ENCODE measurements at places on chromosomes 11 and 22.

DNA sequence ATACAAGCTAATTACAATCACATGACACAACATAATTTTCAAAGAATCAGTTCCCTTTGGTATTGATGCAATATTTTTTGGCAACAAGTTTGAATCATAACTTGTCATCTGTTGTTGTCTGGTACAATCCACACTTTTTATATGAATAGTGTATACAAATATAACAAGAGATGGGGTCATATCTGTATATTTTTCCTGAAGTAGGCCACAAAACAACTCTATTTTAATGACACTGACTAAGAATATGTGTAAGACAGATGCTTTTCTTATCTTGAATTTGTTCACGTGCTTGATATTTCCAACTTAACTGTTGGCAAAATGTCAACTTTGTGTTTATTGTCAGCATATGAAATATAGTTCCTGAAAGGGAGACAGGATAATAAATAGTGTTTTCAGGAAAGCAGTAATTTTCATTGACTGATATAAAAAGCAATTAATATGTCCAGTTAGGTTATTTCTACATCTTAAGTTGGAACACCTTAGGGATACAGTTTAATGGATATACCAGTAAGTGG, 27.9 kb downstream of the NOX4 start:
- DNase-seq: no peak

GRCh38 chr22:25704701-25705100, 37.3 kb upstream of the MYO18B start:
- DNase-seq: no peak

DNA sequence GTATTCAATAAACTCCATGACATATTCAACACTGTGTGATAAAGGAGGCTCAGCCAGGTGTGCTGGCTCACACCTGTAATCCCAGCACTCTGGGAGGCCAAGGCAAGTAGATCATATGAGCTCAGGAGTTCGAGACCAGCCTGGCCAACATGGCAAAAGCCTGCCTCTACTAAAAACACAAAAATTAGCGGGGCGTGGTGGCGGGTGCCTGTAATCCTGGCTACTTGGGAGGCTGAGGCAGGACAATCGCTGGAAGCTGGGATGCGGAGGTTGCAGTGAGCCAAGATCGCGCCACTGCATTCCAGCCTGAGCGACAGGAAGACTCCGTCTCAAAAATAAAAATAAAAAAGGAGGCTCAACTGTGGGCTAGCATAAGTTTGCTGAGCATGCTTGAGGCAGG, 4.1 kb upstream of the SLC25A18 start:
- DNase-seq: no peak

DNA sequence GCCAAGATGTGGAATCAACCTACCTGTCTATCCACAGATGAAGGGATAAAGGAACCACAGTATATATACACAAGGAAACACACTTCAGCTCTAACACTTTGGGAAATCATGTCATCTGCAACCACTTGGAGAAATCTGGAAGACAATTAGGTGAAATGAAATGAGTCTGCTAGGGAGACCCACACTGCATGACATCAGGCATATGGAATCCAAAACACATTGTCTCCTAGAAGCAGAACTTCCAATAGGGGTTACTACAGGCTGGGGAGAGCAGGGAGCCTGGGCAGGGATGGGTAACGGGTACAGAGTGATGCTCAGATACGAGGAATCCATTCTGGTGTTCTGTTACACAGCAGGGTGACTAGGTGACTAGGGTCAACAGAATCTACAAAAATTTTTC, 18.3 kb downstream of the RGL4 start:
- DNase-seq: peak; percentile 35

DNA sequence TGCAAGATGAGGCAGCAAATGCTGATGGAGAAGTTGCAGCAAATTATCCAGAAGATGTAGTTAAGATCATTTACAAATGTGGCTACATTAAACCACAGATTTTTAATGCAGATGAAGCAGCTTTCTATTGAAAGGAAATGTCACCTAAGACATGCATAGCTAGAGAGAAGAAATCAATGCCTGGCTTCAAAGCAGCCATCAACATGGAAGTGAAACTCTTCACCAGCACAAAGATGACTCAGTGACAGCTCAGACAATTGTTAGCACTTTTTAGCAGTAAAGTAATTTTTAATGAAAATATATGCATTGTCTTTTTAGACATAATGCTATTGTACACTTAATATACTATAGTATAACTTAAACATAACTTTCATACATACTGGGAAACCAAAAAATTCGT, 71.4 kb downstream of the FANCF start:
- no peak for DNase-seq

GRCh38 chr11:114386545-114386944, 13.8 kb downstream of the C11orf71 start:
- peak; percentile 28 for DNase-seq

DNA sequence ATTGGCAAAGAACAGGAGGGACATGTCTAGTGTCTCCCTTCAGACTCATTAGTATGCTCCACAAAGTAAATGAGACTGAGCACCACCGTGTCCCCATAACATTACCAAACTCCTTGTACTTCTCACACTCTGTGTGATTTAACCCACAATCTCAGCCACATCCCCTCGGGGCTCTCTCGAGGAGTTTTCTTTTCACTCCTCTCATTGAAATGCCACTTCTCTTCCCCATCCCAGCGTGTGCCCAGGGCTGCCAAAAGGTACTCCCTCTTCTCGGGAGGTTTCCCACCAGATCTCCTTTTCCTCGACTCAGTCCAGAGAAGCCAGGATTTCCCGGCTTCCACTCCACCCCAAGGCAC, 1.1 kb downstream of the RBFOX2 start:
- peak; percentile 54 for DNase-seq

- no peak for DNase-seq
Observed at GRCh38 chr11:115222863-115223530, 281.2 kb downstream of the CADM1 start.

- DNase-seq: no peak
Observed at GRCh38 chr11:111384494-111384893, 5.4 kb upstream of the POU2AF1 start.

- DNase-seq: peak; percentile 93
Observed at GRCh38 chr11:118634431-118635236, 27.2 kb downstream of the PHLDB1 start.

- DNase-seq: no peak
Observed at GRCh38 chr11:36295926-36296325, at the start of gene PRR5L. Gene PRR5L (plus strand): TSS chr11:36296288. CDS start chr11:36401122, 104,834 bp downstream.

- peak; percentile 44 for DNase-seq
Observed at GRCh38 chr22:50731811-50732624, 6.0 kb upstream of the ACR start.

DNA sequence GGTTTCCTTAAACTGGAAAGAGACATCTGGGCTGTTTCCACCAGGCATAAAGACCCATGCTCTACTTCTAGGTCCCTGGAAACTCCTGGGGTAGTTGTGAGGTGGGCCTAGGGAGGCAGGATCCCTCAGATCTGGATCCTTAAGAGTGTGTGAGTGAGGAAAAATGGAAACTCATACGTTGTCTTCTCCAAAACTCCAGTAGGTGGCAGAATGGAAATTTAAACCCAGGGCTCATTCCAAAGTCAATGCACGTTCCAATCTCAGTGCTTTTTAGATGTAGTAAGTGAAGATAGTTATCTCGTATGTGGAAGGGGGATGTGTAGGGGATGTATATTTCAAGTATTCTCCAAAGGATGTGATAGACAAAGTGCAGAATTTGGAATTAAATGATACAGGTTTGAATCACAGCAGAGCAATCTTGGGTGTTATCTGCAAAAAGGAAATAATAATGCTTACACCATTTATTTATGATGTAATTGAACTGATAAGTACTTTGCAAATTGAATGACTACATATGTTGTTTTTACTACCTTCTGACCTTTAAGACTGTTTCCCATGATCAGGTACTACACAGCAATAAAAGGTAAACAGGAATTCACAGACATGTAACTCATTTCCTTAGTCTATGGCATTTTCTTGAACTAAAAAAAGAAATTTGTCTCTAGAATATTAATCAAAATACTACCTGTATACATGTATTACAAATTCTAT, 13.1 kb upstream of the MMP1 start:
- peak; percentile 55 for DNase-seq

- peak; percentile 83 for DNase-seq
Observed at GRCh38 chr22:19984201-19984753, 32.3 kb downstream of the ARVCF start.

DNA sequence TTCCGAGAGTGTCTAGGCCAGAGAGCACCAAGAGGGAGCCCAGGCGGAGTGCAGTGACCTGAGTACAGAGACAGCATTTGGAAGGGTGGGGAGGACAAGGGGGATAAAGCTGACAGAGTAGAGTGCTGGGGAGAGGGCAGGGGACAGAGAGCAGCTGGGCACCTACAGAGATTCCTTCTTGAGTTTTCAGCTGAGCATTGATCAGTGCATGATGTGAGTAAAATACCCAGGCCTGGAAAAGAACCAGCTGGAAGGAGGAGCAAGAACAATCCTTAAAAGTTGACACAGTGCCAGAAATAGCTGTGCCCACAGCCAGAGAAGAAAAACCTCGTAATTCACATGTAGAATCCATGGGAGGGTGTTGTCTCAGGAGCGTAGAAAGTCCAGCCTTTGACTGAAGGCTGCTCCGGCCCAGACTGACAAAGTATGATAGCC, 33.9 kb upstream of the PANX2 start:
- DNase-seq: peak; percentile 68

- DNase-seq: no peak
Observed at GRCh38 chr11:44235765-44236201, 74.2 kb downstream of the ALX4 start.
